RPMI7951 (cell line): ENCODE measurements at places on chromosomes 13 and 19. TPM values are rescaled to one million over a fixed set of nuclear protein-coding genes. Genes with fewer than 3 reads are reported as not detected.

Gene CAMSAP3
- not detected in 2 replicates for total RNA-seq

Gene MARK4
- 6.6 and 7.3 TPM in 2 replicates for total RNA-seq

Gene C2CD4C
- not detected in 2 replicates for total RNA-seq

Gene CHST8
- not detected in 2 replicates for total RNA-seq

Gene DLL3
- total RNA-seq, result 0.72 and 1.5 TPM in 2 replicates

Gene ZNF665
- total RNA-seq, result 2.5 and 3.6 TPM in 2 replicates

Gene CAPN12
- total RNA-seq, result not detected in 2 replicates

Gene CYP4F8
- total RNA-seq, result not detected in 2 replicates

Gene STOML3
- total RNA-seq, result not detected in 2 replicates

Gene MAP2K7
- total RNA-seq, result 5.0 and 6.4 TPM in 2 replicates

Gene EFNA2
- total RNA-seq, result not detected in 2 replicates

Gene SOX1
- total RNA-seq, result not detected in 2 replicates

Gene GPR18
- total RNA-seq, result not detected in 2 replicates

Gene RNF17
- total RNA-seq, result not detected in 2 replicates

Gene MAP2K2
- total RNA-seq, result 126 and 134 TPM in 2 replicates

Gene POSTN
- 32.6 and 39.8 TPM in 2 replicates for total RNA-seq

Gene CBY2
- total RNA-seq, result not detected in 2 replicates

Gene PLK5
- not detected in 2 replicates for total RNA-seq
